AG04450 (cell line): ENCODE measurements at places on chromosomes 16 and 17. TPM values are rescaled to one million over a fixed set of nuclear protein-coding genes. Genes with fewer than 3 reads are reported as not detected.

DNA sequence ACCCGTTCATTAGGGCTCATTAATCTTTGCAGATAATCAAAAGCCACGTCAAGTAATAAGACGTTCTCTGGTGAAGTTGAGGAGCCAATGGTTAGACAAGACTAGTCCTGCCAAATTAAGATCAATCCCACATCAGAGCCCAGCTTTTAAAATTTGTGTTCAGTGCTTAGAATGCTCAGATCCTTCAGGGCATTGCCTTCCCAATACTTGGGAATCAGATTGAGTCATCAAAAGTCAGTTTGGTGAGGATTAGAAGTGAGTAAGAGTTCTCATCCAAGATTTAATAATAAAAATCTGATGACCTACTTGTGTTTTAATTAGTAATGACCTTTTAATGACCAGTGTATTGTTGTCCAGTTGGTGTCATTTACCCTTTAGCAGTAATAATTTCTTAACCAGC is 19.8 kb downstream of the MAP2K4 start:
- DNase-seq: no peak

GRCh38 chr17:57296231-57296630 is 39.9 kb downstream of the MSI2 start:
- DNase-seq: no peak

- DNase-seq: no peak
Observed at GRCh38 chr17:73090396-73091202, 1.9 kb downstream of the SLC39A11 start.

RNF112 gene
- 3.3 and 4.5 TPM in 2 replicates for polyA plus RNA-seq

GNGT2 gene
- 0.16 and 0.21 TPM in 2 replicates for polyA plus RNA-seq

DNA sequence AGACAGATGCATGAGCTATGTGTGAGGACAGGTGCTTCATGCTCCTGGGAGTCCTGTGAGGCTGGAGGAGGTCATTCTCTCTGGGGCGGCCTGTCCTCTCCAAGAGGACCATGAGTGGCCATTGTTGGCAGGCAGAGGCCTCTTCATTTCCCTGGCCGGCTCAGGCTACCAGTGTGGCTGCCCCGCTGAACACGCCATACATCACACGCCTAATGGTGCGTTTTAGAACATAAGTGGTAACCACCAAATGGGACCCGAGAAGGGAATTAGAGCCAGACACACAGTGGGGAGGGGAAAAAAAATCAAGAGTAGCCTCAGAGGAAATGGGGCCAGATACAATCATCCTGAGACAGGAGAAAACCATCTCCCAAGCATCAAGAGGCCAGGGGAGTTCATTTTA is 140.0 kb downstream of the SPACA3 start:
- DNase-seq: no peak

HEATR9 gene
- not detected in 2 replicates for polyA plus RNA-seq

GRCh38 chr16:81767987-81768592 is 11.0 kb upstream of the PLCG2 start:
- no peak for DNase-seq

DNA sequence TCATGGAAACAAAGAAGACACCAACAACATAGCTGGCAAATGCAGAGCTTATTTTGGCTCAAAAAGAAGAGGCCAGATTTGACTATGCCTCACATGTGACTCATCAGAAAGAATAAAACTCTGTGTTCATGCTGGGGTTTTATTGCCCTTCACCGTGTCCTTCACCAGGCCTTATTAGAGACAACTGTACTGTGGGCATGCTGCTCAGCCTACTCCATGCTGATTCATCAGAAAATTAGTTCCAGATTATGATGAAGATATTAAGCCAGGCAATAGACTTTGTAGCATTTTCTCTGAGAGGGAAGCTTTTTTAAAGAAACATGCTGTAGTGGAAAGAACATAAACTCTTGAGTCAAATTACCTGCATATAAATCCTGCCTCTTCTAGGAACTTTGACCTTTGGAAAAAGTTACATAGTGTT is 89.8 kb downstream of the CYB561 start:
- DNase-seq: peak; percentile 53
